Pancreas (tissue), 10 donors: ENCODE measurements at places on chromosomes 5 and 9.

DNA sequence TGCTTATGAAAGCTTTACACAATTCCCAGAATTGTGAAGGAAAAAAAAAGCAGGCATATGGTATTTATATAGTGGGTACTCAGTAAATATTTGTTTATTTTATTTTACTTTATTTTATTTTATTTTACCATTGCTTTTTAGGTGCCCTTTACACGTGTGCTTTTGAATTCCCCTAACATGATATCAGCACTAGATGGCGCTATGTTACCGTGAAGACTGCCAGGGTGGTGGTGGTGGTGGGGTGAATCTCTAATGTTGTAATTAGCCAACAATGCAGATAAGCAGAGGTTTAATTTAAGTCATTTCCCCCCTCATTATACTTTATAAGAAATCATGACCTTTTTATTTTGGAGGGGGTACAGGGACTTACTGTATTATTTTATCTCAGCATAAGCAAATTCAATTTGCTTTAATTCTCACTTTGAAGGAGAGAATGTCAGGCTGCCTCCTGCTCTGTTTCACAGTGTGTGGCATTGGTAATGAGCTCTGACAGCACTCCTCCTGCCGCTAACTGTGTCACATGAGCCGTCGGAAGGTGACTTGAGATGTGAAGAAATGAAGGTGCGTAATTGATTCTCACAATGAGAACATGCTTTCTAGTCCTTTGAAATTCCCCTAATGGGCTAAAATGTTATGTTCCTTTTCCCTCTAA is 165.6 kb downstream of the YTHDC2 start:
- no peak for DNase-seq

DNA sequence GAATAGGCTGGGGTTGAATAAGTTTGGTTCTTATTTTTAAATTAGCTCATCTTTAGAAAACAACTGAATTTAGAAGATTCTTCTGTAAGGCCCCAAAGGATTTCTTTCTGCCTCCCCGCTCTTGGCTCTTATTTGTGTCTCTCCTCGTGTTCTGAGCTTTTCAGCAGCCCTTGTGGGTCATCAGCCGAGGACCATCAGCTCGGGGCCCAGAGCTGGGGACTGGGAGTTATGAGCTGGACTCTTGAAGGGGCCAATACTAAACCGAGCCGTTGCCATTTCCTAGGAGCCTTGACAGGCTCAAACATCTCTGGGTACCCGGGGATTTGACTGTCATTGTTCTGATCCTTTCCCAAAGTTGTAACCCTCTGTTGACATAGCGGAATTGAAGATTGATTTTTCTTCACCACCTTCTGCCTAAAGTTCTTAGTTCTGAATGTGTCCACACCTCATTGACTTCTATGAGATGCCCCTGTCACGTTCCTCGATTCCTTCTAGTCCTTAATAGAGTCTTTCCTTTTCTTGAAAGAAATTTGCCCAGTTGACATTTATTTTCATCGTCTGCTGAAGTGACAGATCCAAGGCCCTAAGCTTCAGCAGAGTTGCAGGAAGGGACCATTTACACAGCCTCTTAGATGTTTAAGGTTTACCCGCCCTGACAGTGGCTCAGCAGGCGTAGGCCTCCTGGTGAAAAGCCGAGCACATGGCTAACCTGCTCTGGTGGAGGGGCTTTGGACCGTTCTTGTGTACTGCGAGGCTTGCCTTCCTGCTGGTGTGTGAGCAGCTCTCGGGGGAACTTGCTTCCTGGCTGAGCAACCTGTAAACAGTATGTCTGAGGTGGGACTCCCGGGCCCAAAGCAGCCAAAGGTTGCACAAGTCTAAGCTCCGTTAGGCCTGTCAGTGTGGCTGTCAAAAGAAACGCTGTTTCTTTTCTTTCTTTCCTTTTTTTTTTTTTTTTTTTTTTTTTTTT is 24.0 kb downstream of the ABL1 start:
- no peak for DNase-seq

GRCh38 chr9:16221822-16222547 is 648.5 kb downstream of the BNC2 start:
- DNase-seq, result no peak

GRCh38 chr5:56388229-56388985 is 155.3 kb upstream of the ANKRD55 start:
- no peak for DNase-seq

DNA sequence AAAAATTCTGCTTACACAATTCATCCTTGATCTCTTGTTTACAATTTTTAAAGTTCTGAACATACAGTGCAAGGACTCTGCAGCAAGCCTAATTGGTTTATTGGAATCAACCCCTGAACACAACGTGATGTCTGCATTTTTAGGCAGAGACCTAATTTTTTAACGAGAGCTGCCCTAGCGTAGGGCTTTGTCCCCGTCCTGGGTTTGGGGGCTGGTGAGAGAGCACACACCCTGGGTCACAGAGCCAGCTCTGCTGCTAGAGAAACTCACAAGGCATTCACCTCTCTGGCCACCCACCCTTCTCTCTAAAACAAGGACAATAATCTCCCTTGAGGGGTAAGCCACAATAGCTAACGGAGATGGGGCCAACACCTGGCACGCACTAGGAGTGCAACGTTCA is 28.2 kb downstream of the SH3PXD2B start:
- no peak for DNase-seq

GRCh38 chr5:107487056-107487542 is 183.6 kb downstream of the EFNA5 start:
- no peak for DNase-seq

DNA sequence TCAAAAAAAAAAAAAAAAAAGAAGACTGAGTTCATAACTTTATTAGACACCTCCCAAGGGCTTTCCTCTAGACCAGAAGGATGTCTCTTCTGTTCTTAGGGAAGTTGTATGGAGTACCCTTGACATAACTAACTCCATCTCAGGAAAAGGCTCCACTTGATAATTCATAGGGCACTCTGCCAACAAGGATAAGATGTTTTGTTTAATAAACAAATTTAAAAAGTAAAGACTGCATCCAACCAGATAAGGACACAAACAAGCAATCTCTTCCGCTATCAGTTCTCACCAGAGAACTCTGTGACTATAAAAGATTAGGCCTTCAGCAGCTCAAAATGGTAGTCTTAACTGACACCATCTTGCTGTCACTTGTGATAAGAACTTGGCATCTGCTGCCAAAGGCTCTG is 65.8 kb downstream of the SFXN1 start:
- DNase-seq, result no peak

- DNase-seq, result no peak
These were observed 14.7 kb upstream of the NOTCH1 start for GRCh38 chr9:136560586-136560985.

DNA sequence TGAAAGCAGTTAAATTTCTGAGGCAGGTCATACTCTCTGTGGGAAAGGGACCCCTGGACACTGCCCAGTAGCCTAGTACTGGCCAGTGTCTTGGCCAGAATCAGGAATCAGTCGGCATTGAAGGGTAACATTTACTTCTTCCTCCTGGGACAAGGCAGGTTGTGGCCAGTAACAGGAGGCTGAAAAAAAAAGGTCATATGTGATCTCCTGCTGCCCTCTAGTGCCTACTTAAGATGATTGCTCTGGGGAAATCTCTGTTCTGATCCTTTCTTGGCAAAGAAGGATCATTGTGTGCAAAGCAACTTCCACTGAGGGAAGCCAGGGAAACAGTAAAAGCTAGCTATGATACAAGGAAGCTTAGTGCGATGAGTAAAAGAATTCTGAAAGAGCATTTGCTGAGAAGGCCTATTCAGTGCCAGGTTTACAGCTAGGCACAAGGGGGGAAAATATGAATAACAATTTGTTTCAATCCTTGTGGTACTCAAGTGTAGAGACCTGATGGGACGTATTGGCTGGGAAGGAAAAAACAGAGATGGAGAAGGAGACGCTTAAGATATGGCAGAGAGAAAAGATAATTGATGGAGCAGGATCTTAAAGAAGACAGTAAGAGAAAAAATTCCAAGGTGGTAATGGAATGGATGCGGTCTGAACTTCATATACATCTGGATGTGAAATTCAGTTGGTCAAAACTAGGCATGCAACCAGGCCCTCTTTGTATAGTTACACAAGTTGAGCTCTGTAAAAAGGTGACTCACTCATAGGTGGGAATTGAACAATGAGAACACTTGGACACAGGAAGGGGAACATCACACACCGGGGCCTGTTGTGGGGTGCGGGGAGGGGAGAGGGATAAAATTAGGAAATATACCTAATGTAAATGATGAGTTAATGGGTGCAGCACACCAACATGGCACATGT is 25.8 kb upstream of the TRIM32 start:
- DNase-seq, result no peak

DNA sequence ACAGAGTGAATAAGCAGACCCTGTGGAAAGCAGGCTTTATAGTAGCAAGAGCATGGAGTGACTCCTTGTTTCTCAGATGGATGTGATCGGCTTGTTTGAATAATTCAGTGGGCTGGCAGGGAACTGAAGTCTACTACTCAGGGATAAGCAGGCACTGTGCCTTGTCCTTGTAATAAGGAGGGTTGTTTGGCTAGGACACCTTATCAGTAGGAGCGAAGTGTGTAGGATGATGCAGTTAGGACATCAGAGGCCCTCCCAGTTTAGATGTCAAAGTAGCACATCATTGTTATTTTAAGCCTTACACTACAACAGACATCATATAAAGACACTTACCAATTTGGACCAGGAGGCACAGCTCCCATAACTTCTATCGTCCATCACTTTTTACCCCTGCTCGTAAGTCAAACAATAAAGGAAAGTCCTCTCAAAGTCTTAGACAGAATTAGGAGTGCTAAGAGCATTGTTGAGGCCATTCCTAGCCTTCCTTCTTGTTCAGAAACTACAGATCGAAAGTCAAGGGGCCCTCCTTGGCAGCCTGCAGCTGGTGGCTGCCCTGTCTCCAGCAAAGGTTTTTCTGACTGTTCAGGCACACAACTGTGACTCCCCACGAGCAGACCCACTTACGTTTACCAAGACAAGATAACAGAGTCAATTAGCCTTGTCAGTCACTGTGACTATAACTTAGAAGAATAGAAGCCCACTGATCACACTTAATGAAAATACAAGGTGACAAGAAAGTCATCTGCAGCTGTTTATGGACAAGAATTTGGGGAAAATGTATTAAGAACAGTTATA is 218.6 kb downstream of the SNX18 start:
- no peak for DNase-seq

DNA sequence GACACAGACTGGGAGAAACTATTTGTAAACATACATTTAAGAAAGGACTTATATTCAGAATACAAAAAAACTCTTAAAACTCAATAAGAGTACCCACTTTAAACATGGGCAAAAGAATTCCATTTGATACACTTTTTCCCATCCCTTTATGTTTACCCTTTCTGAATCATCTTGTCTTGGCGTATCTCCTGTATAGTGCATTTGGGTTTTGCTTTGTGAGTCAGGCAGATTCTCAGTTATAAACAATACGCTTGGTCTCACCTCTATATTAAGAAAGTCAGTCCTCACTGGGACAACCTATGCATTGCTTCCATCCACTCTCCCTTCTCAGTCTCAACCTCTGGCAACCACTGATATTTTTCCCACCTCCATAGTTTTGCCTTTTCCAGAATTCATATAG is 27.3 kb upstream of the ADAMTS6 start:
- no peak for DNase-seq

- DNase-seq, result no peak
These were observed 6.4 kb upstream of the FCHO2 start for GRCh38 chr5:72949481-72949880.

GRCh38 chr9:96279932-96280331 is 22.0 kb downstream of the HSD17B3 start:
- no peak for DNase-seq

DNA sequence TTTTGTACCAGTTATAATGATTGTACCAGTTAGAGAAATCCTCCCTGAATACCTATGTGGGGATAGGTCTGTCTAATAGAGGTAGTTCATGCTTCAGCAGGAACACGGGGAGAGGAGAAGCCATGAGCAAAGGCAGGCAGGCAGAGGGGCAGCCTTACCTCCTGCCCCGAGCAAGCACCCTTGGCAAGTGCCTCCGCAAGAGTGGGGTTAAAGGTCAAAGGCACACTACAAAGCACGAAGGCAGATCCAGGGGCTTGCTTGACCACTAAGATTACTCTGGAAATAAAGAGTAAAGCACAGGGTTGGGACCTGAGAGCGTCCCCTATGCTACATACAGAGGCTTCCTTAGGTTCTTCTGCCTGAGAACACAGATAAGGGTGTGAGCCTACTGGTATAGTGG is 100.9 kb downstream of the SEMA6A start:
- DNase-seq, result no peak

DNA sequence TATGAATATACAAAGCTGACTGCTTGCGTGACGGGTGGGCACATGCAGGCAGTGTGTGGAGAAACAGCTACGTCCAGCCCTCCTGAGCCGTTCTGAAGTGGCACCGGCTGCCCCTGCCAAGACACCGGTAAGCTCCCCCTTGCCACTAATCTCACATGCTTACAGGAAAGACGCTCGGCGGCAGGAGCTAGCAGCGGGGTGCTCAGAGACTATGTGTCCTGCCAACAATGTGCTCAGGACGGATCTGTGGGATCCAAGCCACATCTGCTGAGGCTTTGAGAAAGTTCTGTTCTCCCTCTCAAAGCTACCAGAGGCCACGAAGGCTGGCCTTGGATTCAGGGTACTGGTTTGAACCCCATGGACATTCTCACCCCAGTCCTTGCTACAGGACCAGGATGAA is 157.2 kb upstream of the PHYKPL start:
- no peak for DNase-seq

- DNase-seq, result no peak
These were observed 114.7 kb downstream of the GDNF start for GRCh38 chr5:37725185-37725584.

DNA sequence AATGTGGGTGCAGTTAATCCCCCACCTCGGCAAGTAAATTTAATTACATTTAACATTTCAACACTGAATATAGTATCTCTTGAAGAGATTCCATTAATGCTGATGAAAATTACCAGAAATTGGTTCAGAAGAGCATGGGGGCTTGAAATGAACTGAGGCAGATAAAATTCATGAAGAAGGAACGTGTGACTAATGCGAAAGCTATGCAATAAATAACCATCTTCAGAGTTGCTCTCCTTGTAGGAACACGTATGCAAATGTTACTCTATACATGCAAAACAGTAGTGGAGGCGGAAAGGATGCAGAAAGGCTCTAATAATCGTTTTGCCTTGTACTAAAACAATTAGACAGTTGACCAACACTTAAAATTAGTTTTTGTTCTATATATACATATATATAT is 320.2 kb downstream of the CTNND2 start:
- no peak for DNase-seq

GRCh38 chr5:86894056-86894455 is 276.3 kb downstream of the COX7C start:
- DNase-seq, result no peak

GRCh38 chr5:148989567-148989966 is 73.3 kb downstream of the SH3TC2 start:
- no peak for DNase-seq
